Stimulated activated CD8-positive, alpha-beta memory T cell treated with anti-CD3 and anti-CD28 coated beads, Interleukin-4, amount 100 ng/mL, for 4 hours (primary cell): ENCODE measurements at places on chromosomes 16 and 17.

- no peak for DNase-seq
Measured at GRCh38 chr16:68529608-68529930, 9.5 kb upstream of the ZFP90 start.

GRCh38 chr17:31538080-31538762 is 146.7 kb downstream of the RAB11FIP4 start:
- DNase-seq = no peak

GRCh38 chr17:226108-227077 is 44.9 kb upstream of the DOC2B start:
- no peak for DNase-seq

DNA sequence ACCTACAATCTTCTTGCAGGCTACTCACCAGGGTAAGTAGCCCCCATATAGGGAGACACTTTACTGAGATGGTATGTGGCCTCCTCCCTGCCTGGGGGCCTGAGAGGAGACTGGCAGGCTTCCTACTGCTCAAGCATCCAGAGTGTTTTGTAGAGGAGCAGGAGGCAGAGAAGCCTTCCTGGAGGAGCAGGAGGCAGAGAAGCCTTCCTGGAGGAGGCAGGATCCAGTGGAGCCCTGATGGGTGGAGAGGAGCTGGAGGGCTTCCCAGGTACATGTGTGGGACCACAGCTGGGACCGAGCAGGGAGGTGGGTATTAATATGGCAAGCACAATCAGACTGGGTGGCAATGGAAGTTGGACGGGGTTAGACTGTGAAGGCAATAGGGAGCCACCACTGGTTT is 2.1 kb upstream of the ADGRG5 start:
- DNase-seq = no peak

GRCh38 chr17:50118076-50118827 is 11.7 kb downstream of the SAMD14 start:
- DNase-seq = no peak

GRCh38 chr17:37802061-37802595 is 57.3 kb upstream of the HNF1B start:
- DNase-seq = no peak

GRCh38 chr17:39001703-39002637 is 34.8 kb upstream of the FBXO47 start:
- DNase-seq = no peak

DNA sequence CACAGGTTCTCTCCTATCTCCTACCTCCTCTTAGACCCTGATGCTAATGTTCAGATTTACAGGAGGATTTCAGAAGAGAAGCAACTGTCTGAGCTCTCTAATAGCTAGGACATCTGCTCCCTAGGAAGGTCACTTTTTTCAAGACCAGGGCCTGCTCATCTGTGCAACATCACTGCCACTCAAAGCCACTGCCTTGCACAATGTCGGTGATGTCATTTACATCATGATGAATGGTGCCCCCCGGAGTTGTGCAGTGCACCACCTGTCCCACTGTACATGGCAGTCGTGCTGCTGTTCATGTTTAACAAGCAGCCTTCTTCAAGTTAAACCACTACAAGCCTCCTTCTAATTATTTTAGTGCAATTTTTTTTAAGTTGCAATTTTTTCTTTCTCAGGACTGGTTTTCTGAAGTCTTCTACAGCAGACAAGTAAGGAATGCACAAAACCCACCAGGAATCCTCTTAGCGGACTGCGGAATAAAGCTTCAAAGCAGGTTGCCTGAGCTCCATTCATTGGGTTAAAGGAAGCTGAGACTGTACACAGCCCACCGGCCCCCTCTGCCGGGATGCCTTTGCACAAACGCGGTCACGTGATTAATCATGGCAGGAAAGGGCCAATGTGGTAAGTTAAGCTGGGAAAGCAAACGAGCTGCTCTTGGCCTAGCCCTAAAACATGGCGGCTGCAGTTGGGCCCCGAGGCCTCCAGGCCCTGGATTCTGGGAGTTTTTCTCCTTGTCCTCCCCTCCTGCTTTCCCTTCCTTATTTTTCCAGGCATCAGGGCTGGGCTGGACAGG is 74.1 kb downstream of the MYH11 start:
- DNase-seq = no peak

DNA sequence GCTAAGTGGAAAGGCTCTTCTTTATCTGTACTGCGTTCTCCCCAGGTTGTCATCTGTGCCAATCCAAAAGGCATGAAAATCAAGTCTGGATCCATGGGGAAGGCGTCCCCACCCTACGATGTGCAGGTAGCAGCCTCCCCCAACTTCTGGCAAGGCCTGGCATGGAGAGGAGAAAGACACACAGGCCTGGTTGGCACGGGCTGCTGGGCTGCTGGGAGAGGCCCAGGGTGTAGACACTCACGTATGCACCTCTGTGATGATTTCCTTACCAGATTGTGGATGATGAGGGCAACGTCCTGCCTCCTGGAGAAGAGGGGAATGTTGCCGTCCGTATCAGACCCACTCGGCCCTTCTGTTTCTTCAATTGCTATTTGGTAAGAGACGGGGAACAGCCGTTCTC is 20.4 kb upstream of the ACSM2A start:
- DNase-seq = no peak

GRCh38 chr17:35210741-35211140 is 16.5 kb upstream of the SLC35G3 start:
- DNase-seq = no peak

DNA sequence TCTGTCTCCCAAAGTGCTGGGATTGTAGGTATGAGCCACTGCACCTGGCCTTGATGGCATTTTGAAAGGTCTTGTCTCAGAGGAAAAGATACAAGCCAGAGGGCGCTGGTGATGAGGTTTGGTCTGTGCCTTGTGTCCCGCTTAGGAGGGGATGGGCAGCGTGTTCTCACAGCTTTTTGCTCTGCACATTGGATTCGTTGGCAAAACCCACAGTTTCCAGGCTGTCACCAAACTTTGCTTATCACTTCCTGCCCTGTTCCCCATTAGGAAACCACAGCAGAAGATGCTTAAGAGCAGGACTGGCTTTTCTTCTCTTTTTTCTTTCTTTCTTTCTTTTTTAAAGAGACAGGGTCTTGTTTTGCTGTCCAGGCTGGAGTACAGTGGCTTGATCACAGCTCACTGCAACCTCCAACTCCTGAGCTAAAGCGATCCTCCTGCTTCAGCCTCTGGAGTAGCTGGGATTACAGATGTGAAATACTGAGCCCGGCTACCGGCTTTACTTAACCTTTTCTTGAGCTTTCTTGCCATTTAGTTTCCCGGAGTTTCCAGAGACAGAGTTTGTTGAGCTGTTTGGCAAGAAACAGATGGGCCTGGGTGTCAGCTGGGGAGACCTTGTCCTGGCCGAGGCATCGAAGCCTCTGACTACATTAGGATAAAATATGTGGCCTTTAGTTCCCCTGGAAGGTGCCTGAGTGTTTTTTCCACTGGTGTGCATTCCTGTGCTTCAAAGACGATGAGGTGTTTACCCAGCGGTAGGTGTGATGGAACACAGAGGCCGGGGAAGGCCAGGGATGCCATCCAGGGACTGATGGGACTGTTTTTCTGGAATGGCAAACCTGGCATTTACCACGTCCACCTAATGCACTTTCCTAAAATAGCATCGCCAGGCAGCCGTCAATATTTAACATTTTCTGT is 112.9 kb downstream of the ABCC1 start:
- DNase-seq = no peak

GRCh38 chr16:77898671-77899211 is 110.4 kb downstream of the VAT1L start:
- DNase-seq = no peak

GRCh38 chr17:67203818-67204217 is 41.2 kb downstream of the HELZ start:
- no peak for DNase-seq

- DNase-seq = peak; percentile 31
Measured at GRCh38 chr16:66551348-66551759, 1.0 kb upstream of the CKLF start.

DNA sequence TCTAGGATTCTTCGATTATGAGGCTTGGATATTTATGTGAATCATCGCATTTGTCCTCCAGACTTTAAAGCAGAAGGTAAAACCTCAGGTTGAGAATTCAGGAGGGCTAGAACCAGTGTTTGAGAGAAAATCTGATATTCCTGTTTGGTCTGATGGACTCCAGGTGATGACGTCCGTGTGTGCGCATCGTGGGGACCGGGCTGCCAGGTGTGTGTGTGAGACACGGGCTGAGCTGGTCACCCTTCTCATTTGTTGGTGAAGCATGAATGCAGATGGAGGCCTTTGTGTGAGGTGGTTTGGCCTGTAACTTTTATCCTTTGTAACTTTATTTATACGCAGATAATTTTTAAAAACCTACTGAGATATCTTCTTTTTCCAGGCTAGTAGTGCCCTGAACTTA is 42.8 kb downstream of the ZNF750 start:
- DNase-seq = no peak

GRCh38 chr17:9878786-9879525 is 26.1 kb downstream of the RCVRN start:
- no peak for DNase-seq

DNA sequence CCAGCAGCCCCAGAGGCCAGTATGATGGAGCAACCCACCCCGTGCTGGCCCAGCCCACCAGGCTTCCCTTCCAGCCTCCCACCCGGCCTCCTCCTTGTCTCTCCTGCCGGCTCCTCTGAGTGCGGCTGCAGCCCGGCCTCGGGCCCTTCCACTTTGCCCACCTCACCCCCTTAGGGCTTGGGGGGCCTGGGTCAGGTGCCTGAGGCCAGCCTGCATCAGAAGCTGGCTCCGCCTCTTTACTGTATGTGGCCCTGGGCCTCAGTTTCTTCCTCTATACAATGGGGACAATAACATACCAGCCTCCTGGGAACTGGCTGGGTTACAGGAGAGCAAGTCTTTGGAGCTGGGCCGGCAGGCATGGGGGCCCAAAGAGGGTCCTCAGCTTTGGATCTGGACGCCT is 221.1 kb upstream of the CIBAR2 start:
- no peak for DNase-seq

- DNase-seq = no peak
Measured at GRCh38 chr17:82948957-82949356, 109.1 kb upstream of the ZNF750 start.

DNA sequence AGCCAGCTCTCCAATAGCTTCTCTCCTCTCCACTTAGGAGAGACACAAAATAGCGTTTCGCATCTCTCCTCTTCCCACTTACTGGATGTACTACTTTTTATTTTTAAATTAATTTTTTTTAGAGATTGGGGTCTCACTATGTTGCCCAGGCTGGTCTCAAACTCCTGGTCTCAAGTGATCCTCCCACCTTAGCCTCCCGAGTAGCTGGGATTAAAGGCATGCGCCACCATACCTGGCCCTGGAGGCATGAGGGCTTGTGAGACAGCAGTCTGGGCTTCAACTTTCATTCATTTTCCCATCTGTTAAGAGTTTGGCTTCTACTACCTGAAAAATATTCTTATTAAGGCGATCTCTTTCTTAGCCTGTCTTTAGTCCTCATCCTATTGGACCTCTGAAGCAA is 18.3 kb downstream of the SLC7A6OS start:
- DNase-seq = no peak
